ENCODE measurements at places on chromosomes 13 and 19.

DNA sequence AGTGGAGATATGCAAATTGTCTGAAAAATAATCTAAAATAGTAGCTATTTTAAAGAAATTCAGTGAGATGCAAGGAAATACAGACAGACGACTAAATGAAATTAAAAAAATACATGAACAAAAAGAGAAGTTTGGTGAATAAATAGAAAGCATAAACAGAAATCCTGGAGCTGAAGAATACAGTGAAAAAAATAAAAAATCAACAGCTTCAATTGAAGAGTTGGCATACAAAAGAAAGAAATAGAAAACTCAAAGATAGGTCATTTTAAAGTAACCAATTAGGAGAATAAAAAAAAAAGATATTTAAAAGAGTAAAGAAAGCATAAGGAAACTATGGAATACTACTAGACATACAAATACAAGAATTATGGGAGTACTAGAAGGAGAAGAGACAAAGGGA, 2191.5 kb upstream of the PCDH20 start:
- no peak for DNase-seq

GRCh38 chr19:10361569-10362011, 18.8 kb downstream of the TYK2 start:
- no peak for DNase-seq

- DNase-seq, result no peak
These were observed 4.2 kb downstream of the TRAPPC6A start for GRCh38 chr19:45173816-45174215.

DNA sequence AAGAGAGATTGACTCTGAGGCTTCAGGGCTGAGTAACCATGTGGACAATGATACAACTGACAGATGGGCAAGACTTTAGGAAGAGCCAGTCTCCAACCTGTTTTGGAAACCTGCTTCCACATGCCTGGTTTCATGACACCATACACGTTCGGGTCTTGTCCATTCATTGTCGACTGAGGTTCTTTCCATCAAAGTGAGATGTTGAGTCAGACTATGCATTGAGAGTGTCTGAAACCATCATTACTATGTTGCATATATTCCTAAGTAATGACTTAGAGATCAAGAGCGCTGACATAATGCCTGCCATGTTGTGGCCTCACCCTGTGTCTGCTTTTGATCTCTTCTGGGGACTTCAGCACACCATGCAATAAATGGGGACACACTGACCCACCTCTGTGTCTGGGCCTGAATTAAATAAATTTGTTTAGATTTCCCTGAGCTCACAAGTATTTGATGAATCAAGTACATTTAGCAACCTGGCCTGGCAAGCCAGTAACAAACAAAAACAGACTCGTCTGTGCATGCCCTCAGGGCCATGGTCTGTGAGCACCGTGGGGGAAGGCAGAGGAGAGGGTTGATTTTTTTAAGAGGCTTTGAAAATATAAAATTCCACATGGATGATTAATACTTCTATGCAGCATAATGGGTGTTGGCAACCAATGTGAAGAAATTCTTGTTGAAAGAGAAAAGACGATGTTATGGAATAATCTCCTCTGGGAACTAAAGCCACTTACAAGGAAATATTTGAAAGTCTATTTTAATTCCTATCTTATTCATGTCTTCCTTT, 49.9 kb upstream of the UBAC2 start:
- no peak for DNase-seq

DNA sequence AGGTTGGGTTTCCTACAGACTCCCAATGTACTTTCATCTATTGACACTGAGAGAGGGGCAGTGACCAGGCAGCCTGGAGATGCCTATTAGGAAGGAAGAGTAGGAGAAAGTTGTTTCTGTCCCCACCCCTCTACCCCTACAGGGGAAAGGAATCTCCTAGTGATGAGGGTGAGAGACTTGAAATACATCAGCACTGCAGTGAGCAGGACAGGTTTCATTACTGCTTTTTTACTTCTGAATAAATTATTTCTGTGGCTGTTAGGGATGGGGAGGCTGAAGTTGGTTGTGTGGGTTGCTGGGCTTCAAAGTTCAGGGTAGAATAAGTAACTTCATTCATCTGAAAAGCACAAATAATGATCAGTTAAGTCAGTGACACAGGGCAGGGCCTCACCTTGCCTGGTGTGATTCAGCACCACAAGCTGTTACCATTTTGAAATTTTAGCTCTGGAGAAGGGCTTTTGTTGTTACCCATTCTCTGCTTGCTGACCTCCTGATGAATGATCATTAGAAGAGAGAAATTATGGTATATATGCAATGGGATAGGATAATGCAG, 19.3 kb downstream of the CEACAM1 start:
- DNase-seq, result no peak

DNA sequence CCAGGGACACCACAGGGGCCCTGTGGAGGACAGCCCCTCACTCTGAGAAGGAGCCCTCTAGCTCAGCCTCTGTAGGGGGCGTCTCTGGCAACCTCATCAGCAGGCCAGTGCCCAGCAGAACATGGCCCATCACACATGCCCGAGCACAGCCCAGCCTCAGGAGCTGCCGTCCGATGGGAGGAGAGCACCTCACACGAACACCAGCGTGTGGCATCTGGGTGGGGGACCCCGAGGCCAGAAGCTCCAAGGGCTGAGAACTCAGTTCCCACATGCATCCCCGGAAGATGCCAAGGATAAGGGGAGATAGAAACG, 11.3 kb downstream of the SH3GL1 start:
- DNase-seq, result no peak

- no peak for DNase-seq
These were observed 273.4 kb downstream of the DCLK1 start for GRCh38 chr13:35857769-35858168.

GRCh38 chr19:1527650-1528309, 3.9 kb downstream of the PLK5 start:
- DNase-seq, result no peak

DNA sequence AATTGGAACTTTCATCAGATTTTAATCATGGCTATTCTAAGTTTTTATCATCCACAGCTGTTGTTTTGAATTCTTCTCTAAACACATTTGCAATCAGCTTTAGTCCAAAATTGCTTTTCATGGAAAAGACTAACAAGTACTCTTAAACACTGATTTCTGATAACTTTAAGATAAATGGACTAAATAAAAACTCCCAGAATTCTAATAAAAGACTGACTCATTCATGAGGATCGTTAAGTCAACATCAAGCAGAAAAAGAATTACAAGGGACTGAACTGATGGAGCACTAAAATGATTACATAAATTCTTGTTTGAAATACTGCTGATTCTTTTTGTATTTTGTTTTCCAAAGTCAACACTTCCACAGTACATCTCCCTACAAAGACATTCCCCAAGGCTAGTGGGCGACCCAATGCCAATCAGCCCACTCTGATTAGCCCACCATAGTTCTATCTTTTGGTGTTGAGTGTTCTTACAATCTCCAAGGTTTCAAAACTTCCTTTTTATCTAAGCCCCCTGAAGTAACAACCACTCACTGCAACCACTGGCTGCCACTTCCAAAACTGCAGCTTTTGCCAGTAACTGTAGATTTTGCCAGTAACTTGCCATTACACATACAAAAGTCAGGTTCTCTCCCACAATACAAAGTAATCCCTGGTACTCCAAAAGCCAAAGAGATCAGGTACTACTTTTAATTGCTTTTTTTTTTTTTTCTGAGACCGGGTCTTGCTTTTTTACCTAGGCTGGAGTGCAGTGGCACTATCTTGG, 14.0 kb upstream of the NAA16 start:
- no peak for DNase-seq

- DNase-seq, result no peak
These were observed 13.8 kb downstream of the DEDD2 start for GRCh38 chr19:42203700-42204099.

- DNase-seq, result no peak
These were observed 100.9 kb upstream of the SERP2 start for GRCh38 chr13:44272692-44273091.

DNA sequence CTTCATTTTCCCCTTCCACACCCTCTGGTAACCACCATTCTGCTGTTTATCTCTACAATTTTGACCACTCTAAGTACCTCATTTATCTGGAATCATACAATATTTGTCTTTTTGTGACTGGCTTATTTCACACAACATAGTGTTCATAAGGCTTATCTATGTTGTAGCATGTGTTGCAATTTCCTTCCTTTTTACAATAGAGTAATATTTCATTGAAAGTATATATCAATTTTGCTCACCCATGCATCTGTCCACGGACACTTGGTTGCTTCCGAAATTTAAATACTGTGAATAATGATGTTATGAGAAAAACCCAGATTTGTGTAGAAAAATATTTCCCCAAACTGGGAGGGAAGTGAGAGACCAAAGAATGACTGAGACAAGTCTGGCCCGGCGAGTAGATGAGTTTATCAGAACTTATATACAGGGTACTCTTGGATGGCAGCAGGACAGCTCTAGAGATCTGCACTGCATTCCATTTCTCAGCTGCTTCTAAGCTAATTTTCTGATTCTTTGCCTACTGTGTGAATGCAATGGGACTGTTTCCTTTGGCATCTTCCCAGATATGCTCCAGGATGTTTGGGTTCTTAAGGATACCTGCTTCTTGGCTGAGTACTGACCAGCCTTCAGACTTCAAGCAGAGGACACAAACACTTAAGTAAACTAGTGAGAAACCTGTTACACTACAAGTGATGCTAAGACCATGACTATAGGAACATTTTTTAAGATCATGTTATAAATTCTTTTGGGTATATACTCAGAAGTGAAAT, 834.0 kb upstream of the PCDH9 start:
- no peak for DNase-seq

DNA sequence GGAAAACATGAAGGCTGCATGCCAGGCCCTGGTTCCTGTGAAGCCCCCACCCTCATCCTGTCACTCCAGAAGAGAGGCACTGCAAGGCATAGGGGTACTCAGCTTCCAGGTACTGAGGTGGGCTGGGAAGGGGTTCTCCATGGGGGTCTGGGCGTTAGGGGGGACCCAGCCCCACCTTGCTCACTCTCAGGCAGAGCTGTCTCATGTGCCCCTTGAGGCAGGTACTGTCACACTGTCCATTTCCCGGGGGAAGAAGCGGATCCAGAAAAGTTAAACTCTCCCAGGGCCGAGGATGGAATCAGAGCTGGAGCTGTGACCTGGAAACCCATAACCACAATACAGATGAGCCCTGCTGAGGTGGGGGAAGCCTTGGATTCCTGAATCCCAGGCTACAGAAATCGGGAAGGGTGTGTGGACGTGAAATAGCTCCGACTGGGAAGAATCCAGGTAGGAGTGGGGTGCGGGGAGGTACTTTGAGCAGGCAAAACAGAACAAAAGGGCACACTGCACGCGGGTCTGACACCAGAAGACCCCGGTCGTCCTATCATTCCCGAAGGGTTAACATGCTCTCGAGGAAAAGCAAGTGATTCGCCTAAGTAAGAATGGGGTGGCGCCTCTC, 540 bp upstream of the USE1 start:
- no peak for DNase-seq

DNA sequence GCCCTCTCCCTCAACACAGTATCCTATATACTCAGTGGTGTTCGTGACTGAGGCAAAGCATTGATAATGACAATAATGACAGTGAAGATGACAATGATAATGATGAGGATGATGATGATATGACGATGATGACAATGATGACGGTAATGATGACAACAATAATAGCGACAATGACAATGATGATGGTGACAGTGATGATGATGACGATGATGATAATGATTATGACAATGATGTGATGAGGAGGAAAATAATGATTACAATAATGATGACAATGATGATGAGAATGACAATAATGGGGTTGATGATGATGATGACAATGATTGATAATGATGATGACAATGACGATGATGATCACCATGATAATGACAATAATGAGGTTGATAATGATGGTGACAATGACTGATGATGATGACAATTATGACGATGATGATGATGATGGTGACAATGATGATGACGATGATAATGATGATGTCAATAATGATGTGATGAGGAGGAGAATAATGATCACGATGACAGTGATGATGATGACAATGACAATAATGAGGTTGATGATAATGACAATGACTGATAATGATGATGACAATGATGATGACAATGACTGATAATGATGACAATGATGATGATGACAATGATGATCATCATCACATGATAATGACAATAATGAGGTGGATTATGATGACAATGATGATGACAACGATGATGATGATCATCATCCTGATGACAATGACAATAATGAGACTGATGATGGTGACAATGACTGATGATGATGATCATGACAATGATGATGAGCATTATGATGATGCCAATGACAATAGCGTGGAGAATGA, 16.7 kb downstream of the ELSPBP1 start:
- no peak for DNase-seq

DNA sequence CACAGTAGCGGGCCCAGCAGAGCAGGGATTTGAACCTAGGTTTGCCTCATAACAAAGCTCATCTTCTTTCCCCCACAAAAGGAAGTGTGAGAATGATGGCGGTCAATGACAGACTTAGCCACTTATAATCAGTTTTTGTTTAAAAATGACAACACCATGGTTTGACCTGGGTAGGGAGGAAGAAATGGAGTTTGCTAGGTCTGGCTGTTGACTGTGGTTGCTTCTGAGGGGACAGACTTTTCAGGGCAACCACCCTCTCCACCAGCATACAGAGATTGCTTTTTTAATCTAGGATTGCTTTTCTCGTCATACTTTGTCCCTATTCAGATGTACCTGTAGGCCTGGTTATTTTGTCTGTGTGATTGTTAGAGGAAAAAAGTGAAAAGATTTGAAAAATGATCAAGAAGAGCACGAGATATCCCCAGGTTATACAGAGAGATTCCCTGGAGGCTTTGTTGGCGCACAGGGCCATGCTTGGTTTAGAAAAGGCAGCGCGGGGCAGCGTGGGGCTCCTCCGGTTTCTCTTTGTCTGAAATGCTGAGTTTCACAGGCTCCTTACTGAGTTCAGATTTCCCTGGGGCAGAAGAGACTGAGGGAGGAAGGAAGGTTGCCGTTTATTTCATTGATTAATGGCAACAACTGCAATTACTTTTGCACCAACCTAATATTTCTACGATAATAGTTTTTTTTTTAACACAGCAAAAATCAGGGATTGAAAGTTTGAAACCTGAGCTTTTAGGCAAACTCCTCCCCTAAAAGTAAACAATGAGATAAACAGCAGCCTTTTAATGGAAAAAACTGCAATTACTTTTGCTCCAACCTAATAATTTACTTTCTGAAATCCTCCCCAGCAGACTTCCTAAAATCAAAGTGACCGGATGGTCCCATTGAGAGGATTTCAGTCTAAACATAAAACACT, 97.0 kb upstream of the RNF113B start:
- no peak for DNase-seq

- DNase-seq, result no peak
These were observed 7.5 kb upstream of the DMWD start for GRCh38 chr19:45800070-45800553.

DNA sequence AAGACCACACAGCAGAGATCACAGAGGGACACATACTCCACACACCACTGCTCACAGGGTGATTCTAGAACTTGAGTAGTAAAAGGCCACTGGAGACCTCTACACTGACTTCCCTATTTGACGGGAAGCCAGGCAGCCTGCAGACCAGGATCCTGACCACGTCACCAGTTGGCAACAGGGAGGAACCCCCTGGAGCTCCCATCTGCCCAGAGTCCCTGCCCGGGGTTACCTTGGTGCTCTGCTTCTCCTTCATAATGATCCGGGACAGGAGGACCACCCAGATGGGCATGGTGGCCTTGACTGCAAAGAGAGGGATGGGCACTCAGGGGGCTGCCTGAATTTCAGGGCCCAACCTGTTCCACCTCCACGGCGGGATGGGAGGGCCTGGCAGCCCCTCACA, 932 bp downstream of the SLC35E1 start:
- DNase-seq, result no peak

All from cortex of kidney (tissue), 1 donor.